ENCODE measurements at places on chromosomes 6 and 20.

DNA sequence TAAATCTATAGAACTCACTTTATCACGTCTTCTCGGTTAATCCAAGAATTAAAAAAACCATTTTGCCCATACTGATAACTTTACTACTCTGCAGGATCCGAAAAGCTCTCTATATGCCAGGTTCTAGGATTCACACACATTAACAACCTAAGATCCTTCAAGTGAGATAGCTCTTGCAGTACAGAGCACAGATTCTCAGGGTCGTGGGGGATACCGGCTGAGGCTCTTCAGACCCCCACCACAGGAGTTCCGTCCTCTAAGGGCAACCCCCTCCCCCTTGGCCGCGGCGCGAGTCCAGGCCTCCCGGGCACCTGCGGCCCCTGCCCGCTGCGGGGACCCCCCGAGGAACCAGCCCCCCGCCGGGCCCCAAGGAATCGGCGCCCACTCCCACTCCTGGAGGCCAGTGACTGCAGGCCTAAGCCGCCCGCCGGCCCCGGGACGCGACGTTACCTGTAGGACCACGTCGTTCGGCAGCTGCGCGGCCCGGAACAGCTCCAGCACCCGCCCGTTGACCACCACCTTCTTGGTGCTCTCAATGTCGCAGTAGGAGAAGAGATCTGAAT lies 892 bp downstream of the REPS1 start:
- DNase-seq, result no peak

DNA sequence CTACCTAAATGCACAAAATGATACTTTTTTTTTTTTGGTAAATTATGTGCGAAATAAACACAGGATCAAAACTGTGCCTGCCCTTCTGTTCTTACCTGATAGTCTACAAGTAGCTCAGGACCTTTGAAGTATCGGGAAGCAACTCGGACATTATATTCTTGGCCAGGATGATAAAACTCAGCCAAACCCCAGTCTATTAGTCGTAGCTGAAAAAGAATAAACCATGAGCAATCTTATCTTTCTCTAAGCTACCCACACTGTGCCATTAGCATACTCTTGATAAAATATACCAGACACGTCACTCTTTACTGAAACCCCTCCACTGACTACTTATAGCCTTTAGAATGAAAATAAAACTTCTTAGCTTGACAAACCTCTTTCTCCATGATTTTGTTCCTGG lies 29.8 kb upstream of the TBC1D20 start:
- DNase-seq, result no peak

DNA sequence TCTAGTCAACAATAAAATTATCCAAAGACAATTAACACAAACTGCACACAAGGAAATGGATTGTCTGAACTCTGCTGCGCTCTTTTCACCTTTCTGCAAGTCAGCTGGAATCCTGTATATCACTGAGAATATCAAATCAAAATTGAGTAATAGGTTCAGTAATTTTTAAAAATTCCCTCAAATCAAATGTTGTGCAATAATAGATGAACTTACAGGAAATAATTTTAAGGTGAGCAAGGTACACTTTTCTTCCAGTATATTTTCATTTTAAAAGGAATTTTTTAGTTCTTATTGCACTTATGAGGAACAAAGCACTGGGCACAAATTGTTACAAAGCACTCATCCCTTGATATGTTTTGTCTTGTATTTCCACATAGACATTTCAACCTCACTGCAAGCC lies 1.2 kb downstream of the SAYSD1 start:
- peak; percentile 2 for DNase-seq

GRCh38 chr6:103522045-103522444 lies 1337.7 kb downstream of the HACE1 start:
- no peak for DNase-seq

DNA sequence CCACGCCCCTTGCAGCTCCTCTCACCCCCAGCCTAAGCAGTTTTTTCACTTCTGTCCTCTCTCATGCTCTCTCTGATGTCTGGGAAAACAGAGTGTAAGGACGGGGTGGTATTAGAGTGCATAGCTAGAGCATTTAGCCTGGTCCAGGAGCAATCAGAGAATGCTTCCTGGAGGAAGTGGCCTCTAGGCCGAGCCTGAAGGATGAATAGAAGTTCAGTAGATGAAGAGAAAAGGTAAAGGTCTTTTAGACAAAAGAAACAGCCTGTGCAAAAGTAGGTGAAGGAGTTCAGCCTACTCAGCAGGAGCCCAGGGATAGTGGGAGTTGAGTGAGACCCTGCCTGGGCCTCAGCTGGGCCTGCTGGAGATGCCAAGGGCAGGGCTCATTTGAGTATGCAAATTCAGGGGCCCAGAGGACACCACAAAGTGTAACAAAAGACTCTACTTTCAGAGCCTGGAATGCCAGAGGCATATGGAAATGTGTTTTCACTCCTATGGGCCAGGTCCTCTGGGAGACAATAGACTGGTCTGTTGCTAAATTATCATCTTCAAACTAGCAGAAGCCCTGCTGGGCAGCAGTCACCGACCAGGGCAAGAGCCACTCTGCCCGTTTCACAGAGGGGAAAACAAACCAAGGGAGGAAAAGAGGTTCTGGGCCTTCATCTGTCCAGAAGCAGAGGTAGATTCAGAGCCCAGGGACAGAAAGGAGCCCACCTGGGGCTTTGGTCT lies 19.7 kb upstream of the TM9SF4 start:
- no peak for DNase-seq

- no peak for DNase-seq
Observed at GRCh38 chr6:6870921-6871320, 236.8 kb upstream of the RREB1 start.

DNA sequence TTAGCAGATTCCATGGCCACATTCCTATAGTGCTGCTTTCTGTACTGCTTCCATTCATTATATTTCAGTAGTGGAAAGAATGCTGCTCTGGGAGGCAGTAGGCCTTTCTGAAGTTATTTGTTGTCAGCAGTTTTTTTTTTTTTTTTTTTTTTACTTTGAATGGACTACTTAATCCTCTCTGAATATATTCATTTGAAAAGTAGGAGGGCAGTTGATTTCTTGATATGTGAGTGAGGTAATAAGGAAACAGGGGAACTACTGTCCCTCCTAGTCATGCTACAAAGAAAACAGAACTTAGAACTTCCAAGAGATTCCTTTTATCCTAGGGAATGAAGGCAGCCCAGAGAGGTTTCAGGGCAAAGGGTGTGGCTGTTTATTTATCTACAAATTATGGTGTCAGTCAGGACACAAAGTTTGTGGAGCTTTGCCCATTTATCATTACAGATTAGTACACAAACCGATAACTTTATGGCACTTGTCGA lies 155.9 kb downstream of the JARID2 start:
- peak; percentile 32 for DNase-seq

DNA sequence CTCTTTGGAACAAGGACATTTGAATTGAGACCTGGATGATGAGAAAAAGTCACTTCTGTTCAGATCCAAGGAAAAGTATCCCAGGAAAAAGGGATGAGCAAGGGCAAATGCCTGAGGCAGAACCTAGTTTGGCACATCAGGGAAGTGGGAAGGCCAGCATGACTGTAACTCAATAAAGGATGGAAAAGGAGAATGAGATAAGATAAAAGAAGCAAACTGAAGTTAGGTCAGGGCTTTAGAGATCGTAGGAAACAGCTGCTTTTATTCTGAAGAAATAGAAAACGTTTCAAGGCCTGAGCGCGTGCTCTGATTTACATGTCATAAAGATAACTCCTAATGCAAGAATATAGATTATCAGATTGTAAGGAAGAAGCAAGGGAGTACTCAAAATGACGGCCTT lies 450.0 kb downstream of the FRK start:
- DNase-seq, result no peak

DNA sequence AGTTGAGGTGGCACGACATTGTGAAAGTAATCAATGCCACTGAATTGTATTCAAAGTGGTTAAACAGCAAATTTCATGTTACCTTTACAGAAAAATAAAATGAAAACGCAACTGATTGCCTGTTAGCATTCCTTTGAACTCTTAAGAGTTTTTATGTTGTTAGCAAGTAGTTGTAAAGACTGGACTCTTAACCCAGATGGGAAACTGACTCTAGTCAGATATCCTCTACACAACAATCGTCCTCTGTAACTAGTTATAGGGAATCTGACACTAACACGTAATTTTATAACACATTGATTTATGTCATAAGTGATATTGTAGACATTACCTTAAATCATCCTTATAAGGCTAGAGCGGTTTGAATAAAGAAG lies 3.0 kb upstream of the FBXO9 start:
- DNase-seq, result no peak

DNA sequence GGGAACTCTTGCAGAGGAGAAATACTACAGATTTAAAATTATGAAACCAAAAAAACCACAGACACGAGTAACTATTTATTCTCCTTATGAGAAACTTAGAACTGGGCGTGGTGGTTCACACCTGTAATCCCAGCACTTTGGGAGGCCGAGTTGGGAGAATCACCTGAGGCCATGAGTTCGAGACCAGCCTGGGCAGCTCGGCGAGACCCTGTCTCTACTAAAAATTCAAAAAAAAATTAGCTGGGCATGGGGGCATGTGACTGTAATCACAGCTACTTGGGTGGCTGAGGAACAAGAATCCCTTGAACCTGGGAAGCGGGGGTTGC lies 36.8 kb downstream of the SSR1 start:
- DNase-seq, result no peak

DNA sequence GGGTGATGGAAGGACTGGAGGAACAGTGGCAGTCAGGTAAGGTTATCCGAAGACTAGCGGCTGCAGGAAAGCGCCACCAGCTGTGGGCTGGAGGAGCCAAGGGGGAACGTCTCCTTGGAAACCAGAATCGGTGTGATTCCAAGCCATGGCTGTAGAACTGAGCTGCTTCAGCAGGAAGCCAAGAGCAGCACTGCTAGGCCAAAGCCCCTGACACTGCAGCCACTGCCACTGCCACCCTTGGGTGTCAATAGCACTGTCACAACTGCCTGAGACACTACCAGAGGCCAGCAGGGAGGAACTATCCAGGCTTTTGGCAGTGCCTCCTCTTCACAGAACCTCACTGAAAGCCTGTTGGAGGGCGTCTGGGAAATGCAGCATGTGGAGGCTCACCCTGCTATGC lies 289.6 kb upstream of the SUPT3H start:
- DNase-seq, result no peak

DNA sequence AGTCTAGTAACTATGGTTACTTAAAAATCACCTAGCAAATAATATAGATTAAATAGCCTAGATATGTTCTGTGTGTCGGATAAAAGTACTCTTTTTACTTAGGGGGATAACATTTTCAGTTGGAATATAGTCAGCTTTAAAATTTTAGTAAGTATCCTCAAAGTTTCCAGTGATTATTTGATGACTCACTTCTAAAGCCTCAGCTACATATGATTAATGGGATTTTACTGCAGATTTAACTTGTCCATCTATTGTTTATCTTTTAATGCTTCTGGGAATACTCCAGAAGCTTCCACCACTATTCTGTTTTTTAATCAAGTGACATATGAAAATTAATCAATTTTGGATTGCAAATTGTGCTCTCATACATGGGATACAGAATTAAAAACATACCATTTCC lies 8.7 kb upstream of the TENT5A start:
- DNase-seq, result peak; percentile 48

DNA sequence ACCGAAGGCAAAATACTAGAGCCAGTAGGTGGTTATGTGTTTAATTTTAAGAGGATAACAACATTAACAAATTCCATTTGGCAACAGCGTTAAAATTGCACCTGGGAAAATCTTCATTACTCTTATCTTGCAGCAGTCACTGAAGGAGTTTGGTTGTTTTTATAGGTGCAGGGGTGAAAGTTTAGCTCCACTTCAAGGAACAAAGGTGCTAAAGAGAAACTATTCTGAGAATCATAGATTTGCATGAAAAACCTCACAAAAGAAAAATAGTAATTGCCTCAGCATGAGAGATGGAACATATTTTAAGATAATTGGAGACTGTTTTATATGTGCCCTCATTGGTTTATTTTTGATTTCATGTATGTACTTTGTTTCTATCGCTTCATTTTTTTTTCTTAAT lies 444.4 kb downstream of the UTRN start:
- DNase-seq, result no peak

- DNase-seq, result peak; percentile 71
Observed at GRCh38 chr20:32368925-32369324, 10.8 kb downstream of the ASXL1 start.

GRCh38 chr6:57086843-57087242 lies 3.1 kb upstream of the ZNF451 start:
- DNase-seq, result no peak

- DNase-seq, result peak; percentile 22
Observed at GRCh38 chr6:56079751-56080540, 167.4 kb downstream of the COL21A1 start.

GRCh38 chr6:161583584-161583983 lies 309.7 kb upstream of the AGPAT4 start:
- DNase-seq, result no peak

- DNase-seq, result no peak
Observed at GRCh38 chr6:93176070-93176469, 243.3 kb downstream of the EPHA7 start.

DNA sequence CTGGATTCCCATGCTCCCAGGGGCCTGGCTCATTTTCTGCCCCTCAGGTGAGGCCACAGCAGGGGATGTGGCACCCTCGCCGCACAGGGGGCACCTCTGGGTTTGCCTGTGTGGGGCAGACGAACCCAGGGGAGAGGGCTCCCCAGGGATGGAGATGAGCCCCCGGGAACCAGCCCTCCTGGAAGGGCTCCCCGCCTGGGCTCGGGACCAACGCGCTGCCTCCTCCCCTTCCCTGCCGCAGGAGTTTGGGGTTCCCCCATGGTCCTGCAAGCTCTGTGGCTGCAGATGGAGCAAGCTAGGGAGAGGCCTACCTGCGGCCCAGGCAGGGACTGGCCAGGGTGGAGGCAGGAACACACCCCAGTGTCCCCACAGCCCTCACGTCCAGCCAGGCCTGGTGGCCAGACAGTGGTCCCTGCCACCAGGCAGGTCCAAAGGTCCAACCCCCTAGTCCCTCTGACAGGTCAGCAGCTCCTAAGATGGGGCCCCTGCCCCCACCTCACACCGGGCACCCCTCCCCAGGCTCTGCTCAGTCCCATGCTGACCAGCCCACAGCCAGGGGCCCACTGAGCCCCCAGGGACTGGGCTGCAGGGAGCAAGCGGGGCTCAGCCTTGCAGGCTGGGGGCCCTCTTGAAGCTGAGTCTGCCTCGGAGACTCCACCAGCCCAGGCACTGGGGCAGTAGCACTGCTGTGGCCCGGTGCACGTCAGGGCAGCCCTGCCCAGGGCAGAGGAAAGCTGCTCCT lies 13.7 kb downstream of the LAMA5 start:
- no peak for DNase-seq

DNA sequence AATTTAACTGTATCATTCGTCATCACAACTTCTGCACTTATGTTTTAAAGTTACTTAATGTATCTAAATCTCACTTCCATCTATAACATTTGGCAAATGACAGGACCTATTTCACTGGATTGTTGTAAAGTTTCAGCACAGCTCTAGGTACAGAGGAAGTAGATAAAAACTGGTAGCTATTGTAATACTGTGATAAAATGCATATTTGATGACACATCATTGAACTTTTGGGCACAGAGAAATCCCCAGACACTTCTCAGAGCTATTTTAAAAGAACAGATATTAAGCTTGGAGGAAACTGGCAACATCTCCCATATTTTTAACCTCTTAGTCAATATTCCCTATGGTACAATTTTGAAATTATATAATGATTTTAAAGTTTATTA lies 138.7 kb downstream of the RFPL4B start:
- DNase-seq, result no peak

All from mesenchymal stem cell (in vitro differentiated cells and primary cell).